Activated CD4-positive, alpha-beta T cell treated with anti-CD3 and anti-CD28 coated beads, Interleukin-2, amount 50 U/mL, for 16 hours (primary cell): ENCODE measurements at places on chromosomes 2 and 18.

- DNase-seq, result no peak
Observed at GRCh38 chr2:15331787-15332186, 229.3 kb downstream of the NBAS start.

GRCh38 chr2:71498261-71498701 lies 44.9 kb downstream of the DYSF start:
- no peak for DNase-seq

- no peak for DNase-seq
Observed at GRCh38 chr2:80852079-80852807, 547.7 kb upstream of the LRRTM1 start.

DNA sequence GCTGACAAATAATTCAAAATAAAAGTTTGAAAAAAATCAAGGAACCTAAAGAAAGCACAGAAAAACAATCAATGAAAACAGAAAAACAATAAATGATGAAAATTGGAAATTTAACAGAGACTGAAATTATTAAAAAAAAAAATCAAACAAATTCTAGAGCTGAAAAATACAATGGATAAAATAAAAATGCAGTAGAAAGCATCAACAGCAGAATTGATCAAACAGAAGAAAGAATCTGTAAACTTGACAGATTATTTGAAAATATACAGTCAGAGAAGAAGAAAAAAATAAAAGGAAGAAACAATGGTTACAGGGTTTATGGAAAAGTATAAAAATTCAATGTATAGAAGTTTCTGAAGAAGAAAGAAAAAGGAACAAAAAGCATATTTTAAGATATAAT lies 16.2 kb downstream of the SERPINB4 start:
- DNase-seq, result no peak

DNA sequence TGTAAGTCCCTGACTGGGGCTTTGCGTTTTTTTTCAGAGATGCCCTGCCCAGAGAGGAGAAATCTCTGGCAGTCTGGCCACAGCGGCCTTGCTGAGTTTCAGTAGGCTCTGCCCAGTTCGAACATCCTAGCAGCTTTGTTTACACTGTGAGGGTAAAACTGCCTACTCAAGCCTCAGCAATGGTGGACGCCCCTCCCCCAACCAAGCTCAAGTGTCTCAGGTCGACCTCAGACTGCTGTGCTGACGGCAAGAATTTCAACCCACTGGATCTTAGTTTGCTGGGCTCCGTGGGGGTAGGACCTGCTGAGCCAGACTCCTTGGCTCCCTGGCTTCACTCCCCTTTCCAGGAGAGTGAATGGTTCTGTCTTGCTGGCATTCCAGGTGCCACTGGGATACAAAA lies 31.7 kb downstream of the L3MBTL4 start:
- DNase-seq, result no peak

DNA sequence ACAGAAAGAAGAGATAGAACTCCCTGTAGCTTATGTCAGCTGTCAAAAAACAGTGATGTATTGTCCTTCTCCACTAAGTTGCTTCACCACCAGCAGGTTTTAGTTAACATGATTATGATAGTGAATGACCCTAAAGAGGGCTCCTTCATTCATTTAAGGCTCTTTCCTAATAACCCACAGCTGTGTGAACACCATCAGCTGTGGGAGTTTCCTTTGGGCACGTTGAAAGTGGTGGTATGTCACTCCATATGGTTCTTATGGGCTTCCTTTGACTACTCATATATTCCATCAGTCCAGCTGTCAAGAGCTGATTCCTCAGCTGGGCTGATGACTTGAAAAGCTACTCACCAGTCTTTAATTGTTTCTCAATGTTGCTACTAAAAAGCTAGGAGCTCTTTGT lies 210.3 kb downstream of the UBE2E3 start:
- DNase-seq, result no peak
